ENCODE measurements at places on chromosomes 3 and 15.

DNA sequence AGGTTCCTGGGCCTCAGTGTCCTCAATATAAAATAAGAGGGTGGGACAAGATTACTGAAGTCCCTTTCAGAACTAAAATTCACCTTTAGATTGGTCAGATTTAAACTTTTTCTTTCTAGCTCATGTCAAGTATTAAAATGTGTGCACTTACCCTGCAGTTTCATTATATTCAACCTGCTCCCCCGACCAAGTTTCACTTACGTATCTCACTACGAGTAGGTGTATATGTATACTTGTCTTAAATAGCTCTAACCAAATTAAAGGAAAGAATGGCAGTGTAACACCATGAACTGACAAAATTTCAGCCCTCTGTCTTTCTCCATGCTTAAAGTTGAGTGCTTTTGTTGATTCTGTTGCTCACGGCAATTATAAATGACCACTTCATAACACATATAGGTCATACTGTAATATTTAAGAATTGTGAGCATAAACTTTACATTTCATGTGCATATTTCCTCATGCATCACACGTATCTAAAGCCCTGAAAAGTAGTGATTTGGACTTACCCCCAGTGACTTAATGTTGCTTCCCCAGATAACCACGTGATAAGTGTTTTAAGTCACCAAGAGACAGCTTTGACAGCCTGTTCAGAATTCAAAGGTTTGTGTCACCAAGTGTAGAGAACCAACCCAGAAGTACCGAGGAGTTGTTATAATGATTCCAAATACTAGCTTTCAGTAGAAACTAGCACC is 70.0 kb downstream of the PGPEP1L start:
- no peak for DNase-seq

GRCh38 chr15:65578904-65579728 is 31.8 kb downstream of the INTS14 start:
- DNase-seq, result no peak

- DNase-seq, result no peak
These were observed 331.5 kb upstream of the SLCO3A1 start for GRCh38 chr15:91521996-91522395.

GRCh38 chr3:42504334-42505127 is 2.1 kb downstream of the VIPR1 start:
- no peak for DNase-seq

DNA sequence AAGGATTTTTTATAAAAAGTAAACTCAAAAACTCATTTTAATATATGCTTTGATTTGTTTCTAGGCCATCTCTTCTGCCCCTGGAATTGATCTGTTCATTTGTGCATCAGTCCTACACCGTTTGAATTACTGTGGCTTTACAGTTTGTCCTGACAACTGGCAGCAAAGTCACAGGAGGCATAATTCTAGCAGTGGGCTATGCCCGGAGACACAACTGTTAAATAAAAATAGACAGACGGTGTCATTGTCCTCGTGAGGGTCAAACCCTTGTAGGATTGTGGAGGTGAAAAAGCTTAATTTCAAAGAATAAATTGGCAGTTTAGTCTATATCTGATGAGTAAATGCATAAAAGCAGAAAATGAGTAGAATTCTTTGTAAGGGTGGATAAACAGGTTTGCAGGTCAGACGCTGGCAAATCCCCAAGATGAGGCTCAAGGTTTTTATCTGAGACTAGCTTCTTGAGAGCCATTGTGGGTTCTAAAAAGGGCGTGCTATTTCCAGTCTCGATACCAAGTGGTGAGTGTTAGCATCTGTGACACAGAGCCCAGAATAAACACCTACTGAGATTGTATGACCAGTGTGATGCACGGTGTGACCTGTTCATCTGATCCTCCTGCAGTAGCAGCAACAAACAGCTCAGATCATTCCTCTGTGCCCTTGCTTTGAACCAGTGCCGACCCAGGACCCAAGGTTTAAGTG is 51.5 kb upstream of the SLCO3A1 start:
- DNase-seq, result no peak

GRCh38 chr3:134802428-134803050 is 7.5 kb downstream of the EPHB1 start:
- DNase-seq, result no peak

DNA sequence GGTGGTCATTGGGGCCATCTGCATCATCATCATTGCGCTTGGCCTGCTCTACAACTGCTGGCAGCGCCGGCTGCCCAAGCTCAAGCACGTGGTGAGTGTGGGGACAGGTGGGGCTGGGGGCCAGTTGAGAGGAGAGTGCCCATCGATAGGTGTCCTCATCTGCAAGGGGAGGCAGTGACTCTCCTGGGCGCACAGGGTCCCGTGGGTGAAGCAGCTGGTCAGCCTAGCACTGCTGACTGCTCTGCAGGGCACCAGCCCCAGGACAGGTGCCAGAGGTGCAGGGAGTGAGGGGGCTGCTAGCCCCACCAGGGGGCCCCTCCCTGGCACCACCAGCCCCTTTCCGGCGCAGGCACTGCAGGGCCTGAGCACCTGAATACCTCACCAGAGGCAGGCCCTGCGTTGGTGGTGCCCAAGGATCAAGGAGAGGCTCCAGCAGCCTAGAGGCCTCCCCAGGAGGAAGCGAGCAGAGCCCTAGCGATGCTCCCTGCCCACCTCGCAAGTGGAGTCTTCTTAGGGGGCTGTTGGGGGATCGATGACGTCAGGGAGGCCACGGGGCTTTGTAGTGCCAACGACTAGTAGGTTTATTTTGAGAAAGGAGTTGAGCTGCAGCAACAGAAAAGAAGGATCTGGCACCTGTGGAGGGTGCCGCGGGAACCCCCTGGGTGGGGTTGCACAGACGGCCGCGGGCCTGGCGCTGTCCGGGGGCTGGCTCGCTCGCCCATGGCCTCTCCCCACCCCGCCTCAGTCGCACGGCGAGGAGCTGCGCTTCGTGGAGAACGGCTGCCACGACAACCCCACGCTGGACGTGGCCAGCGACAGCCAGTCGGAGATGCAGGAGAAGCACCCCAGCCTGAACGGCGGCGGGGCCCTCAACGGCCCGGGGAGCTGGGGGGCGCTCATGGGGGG is 976 bp upstream of the ABTB1 start:
- DNase-seq, result no peak

DNA sequence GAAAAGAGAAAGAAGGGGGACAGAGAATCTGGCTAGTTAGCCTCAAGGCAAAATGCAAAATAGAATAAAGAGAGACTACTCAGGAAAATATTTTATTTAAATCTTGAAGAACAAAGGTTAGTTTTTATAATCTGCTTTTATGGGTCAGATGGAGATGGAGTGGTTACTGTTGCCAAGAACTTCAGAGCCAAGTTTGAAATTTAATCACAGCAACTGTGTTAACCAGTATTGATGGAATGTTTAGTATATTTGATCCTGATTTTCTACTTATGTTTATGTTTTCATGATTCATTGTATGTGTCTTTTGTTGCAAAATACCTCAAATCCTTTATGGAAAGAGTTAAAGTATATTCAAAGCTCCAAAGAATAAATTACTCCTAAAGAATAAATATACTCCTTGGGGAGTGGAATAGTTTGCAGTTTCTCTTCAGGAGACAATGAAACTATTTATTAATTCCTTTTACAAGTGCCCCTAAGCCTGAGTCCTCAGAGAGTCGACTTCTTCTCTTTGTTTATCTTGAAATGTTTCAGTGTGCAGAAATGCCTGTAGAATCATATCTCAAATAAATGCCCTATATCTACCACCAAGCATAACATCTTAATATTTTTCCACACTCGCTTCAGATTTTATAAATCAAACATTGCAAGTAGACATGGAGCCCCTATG is 60.9 kb upstream of the THSD4 start:
- no peak for DNase-seq

GRCh38 chr15:69666921-69667811 is 214.5 kb downstream of the RPLP1 start:
- DNase-seq, result no peak

- no peak for DNase-seq
These were observed 664 bp downstream of the PPCDC start for GRCh38 chr15:75023872-75024636.

- no peak for DNase-seq
These were observed 74.8 kb downstream of the NUP210 start for GRCh38 chr3:13345284-13345683.

DNA sequence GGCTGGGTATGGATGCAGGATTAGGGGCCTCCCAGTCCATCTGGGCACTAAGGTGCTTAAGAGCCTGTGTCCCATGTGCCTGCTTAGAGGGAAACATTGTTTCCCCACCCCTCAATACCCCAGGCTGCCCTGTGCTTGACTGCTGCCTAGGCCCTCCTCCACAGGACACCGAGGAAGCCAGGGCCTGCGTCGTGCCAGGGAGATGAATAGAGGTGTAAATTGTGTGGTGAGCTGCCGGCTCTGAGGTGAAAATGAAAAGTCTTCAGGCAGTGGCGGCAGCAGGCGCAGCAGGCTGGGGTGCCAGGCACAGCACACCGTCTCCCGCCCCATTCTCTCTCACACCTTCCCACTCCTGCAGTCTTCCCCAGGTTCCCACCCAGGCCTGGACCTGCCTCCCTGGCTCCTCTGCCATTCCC is 13.9 kb upstream of the GRM2 start:
- DNase-seq, result no peak

DNA sequence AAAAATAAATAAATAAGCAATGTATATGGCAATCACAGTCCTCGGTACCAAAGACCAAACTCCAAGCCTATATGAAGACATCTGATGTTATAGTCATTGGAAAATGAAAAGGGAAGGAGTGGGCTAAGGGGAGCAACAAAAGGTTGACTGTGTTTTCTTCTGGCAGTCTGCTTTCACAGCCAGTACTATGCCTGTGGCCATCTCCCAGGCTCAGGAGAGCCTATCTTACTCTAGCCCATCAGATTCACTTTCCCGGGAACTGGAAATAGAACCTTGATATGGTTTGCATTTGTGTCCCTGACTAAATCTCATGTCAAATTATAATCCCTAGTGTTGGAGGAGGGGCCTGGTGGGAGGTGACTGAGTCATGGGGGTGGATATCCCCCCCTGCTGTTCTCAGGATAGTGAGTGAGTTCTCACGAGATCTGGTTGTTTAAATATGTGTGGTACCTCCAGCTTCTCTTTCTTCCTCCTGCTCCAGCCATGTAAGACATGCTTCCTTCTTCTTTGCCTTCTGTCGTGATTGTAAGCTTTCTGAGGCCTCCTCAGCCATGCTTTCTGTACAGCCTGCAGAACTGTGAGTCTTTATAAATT is 105.3 kb downstream of the PLCH1 start:
- DNase-seq, result no peak

DNA sequence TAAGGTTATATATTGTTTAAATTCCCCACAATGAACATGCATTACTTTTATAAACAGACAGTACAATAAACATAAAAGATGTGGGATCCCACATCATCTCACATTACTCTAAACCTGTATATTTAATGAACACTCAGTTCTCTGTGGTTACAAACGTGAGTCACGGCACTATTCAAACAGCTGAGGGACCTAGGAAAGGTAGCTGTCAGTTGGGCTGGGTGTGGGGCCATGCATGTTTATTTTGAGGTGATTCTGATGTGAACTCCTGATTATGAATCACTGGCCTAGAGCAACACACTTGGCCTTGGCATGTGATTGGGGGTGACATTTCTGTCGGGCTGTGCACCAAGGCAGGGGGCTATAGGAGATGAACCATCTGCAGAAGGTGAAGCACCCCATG is 147.6 kb upstream of the HACD2 start:
- DNase-seq, result no peak

GRCh38 chr3:135068011-135068410 is 273.0 kb downstream of the EPHB1 start:
- DNase-seq, result no peak

DNA sequence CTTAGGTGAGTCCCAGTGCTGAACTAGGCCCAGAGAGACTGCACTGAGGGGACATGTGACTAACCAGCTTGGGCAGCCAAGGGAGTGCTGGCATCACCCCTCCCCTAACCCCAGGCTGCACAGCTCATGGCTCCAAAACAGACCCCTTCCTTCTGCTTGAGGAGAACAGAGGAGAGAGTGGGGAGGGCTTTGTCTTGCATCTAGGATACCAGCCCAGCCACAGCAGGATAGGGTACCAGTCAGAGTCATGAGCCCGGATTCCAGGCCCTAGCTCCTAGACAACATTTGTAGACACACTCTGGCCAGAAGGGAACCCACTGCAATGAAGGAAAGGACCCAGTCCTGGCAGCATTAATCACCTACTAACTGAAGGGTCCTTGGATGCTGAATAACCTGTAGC is 49.9 kb upstream of the PLSCR4 start:
- no peak for DNase-seq

DNA sequence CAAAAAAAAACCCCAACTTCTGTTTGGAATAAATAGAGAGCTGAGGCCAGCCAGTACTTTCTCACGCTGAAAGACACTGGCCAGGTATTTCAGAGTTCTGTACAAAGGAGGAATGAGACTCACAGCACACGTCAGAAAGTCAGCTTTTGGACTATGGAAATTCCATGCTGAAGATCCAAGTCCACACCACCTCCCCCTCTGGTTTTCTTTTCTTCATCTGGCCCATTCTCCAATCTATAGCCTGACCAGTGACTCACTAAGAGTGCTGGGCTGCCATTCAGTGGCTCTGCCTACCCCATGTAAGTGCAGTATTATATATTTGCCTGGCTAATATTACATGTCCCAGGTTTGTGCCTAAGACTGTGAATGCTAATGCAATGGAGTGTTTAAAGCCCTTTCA is 13.9 kb downstream of the BOC start:
- DNase-seq, result no peak

DNA sequence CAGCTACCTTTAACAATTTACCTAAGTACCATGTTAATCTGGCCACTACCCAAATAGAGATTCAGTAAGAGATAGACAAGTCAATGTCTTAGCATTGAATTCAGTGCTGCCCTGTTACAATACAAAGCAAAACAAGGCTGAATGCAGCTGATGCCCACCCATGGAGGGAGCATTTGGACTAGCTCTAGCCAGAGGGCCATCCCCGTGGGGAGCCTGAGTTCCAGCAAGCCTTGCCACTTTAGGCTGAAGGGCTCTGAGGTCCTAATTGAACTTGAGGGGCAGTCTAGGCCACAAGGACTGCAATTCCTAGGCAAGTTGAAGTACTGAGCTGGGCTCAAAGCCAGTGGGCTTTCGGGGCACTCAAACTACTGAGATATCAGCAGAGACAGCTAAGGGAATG is 265.9 kb downstream of the EFHB start:
- no peak for DNase-seq

GRCh38 chr3:149702691-149703441 is 45.0 kb upstream of the WWTR1 start:
- no peak for DNase-seq

GRCh38 chr3:22431334-22431733 is 680.3 kb upstream of the ZNF385D start:
- DNase-seq, result no peak

- no peak for DNase-seq
These were observed 15.6 kb downstream of the FRMD4B start for GRCh38 chr3:69370156-69370883.
